RPMI7951 (cell line): ENCODE measurements at places on chromosomes 12 and 14. TPM values are rescaled to one million over a fixed set of nuclear protein-coding genes. Genes with fewer than 3 reads are reported as not detected.

Gene ACRBP
- total RNA-seq, result 0.48 TPM in 1 of 2 replicates, not detected in the other

Gene GALNT6
- 18.5 and 31.3 TPM in 2 replicates for total RNA-seq

Gene STXBP6
- 14.9 and 18.7 TPM in 2 replicates for total RNA-seq

Gene CCDC175
- total RNA-seq, result not detected in 2 replicates

Gene HOXC5
- total RNA-seq, result 0.78 and 2.0 TPM in 2 replicates

Gene NGB
- not detected in 2 replicates for total RNA-seq

Gene TAS2R42
- total RNA-seq, result not detected in 2 replicates

Gene SAV1
- 13.5 and 16.5 TPM in 2 replicates for total RNA-seq

Gene CABP1
- 0.10 TPM in 1 of 2 replicates, not detected in the other for total RNA-seq

Gene BICD1
- 10.5 and 15.1 TPM in 2 replicates for total RNA-seq

DNA sequence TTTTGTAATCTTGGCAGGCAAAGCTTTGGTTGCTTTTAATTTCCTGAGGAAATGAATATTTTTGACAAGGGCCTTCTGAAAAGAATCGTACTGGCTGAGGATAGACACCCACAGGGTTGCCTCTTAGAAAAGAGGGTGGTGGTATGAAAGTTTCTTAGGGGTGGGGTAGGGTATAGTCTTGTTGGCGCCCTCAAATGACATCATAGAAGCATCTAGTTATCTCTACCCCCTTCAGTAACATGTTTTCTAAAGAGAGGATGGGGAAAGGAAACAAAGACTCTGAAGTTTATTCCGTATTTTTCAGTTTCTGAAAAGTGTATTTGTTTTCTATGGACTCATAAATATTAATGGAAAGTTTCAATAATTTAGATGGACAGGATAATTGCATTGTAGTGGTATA is 13.7 kb downstream of the PRKCH start:
- no peak for DNase-seq

- no peak for DNase-seq
These were observed 186.6 kb upstream of the PLEKHG7 start for GRCh38 chr12:92516277-92516600.

GRCh38 chr14:49769581-49770211 is 1.7 kb downstream of the KLHDC2 start:
- DNase-seq, result peak; percentile 10

- no peak for DNase-seq
These were observed 155.0 kb upstream of the C14orf180 start for GRCh38 chr14:104424406-104425072.

DNA sequence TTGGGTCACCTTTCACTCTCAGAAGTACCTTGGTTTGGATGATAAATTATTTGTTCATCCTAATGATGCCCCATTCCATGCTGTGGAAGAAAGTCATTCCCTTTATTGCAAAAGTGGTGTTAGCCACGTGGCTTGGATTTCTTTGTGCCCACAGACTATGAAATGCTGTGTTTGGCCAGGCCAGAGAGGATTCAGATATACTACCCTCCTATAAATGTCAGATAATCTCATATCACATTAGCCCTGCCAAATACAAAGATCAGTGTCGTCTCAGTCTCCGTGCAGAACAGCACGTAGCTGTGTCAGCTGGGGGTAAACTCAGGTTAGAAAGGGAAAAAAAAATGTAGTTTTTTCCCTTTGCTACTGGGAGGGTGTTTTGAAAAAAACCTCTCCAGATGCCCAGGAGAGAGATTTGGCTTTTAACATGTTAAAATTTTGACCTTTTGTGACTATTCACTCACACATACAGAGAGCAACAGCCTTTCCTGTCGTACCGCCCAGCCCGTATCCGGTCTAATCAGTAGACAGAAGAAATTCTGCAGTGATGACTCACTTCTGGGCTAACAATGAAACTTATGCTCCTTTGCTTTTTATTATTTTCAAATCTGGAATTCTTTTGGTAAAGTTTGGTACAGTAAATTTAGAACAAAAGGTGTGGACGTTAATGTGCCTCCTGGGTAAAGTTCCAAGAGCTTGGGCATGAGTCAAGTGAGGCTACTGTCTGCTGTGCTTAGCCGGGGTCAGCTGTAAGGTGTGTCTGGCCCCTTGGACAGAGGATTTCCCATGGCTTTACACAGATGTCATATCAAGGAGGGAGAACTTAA is 8.5 kb upstream of the PTPRB start:
- peak; percentile 97 for DNase-seq

DNA sequence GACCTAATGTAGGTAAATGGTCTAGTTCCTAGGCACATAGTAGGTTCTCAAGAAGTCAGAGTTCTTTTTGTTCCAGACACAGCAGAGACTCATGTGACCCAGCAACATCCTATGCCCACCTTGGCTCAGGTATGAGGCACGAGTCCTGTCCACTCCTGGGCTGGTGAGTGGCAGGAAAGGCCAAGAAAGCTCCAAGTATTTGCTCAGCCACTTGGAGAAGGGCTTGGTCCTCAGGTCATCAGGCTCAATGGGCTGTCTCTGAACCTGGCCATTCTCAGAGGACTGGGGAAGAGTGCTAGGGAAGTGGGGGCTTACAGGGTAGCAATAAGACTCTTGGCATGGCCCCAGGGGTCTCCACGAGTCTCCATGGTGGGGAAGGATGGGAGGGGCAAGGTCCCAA is 253.1 kb downstream of the NTF3 start:
- DNase-seq, result no peak

GRCh38 chr14:90495357-90496276 is 98.8 kb downstream of the CALM1 start:
- DNase-seq, result peak; percentile 64

DNA sequence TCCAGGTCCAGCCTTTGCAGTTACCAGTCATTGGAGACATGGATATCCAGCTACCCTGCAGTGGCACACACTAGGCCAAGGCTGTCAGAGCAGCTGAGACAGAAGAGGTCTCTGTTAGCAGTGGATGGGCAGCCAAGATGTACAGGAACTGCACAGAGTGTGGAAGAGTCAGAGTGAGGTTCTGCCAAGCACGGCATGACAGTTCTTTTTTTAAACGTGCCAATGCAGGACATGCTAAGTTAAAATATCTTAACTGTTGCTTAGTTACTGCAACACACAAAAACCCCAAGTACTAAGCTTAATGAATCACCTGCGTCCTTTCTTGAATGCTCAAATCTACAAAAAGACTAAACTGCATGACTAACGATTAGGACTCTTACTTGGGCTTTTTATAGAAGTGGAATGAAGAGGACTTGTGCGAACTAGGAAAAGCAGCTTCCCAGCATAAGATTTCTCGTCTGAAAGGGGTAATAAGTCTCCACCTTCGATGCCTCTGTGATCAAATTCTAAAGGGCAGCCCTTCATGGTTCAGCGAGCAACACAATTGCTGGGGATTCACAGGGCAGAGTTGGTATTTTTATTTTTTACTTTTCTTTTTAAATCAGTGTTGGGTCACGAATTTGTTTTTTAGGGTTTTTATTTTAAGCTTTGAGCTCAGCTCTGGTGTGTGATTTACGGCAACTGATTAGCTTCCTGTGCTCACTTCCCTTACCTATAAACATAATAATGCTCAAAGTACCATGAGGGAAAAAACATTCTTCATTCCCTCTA is 20.6 kb downstream of the MAPK1IP1L start:
- DNase-seq, result peak; percentile 92

GRCh38 chr12:16175840-16176239 is 101.6 kb downstream of the SLC15A5 start:
- DNase-seq, result no peak

- DNase-seq, result no peak
These were observed 8.8 kb downstream of the SUSD6 start for GRCh38 chr14:69620211-69620611.

DNA sequence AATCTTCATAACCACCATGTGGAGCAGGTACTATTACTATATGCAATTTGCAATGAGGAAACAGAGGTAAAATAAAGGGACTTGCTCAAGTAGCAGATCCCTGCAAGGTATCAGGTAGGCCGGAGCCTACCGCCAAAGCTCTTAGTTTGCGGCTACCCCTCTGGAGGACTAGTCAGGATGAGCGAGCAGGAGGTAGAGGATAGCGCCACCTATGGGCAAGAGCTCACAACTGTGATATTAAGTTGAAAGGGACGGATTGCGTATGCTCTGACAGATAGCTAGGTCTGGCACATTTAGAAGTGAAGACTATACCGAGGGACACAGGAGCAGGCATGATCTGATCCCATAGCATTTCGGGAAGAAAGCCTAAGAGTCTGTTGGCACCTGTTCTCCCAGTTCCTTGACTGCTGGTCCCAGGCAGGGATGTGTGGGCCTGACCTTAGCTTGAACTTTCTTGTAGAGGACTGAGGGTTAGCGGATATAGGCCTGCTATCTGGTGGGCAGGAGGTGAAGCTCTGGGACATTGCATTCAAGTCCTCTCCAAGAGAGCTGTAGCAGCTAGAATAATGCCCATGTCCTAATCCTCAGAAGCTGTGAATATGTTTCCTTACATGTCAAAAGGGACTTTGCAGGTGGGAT is 48.0 kb downstream of the SLC17A8 start:
- DNase-seq, result no peak

- no peak for DNase-seq
These were observed 11.5 kb downstream of the AK7 start for GRCh38 chr14:96403409-96403808.

DNA sequence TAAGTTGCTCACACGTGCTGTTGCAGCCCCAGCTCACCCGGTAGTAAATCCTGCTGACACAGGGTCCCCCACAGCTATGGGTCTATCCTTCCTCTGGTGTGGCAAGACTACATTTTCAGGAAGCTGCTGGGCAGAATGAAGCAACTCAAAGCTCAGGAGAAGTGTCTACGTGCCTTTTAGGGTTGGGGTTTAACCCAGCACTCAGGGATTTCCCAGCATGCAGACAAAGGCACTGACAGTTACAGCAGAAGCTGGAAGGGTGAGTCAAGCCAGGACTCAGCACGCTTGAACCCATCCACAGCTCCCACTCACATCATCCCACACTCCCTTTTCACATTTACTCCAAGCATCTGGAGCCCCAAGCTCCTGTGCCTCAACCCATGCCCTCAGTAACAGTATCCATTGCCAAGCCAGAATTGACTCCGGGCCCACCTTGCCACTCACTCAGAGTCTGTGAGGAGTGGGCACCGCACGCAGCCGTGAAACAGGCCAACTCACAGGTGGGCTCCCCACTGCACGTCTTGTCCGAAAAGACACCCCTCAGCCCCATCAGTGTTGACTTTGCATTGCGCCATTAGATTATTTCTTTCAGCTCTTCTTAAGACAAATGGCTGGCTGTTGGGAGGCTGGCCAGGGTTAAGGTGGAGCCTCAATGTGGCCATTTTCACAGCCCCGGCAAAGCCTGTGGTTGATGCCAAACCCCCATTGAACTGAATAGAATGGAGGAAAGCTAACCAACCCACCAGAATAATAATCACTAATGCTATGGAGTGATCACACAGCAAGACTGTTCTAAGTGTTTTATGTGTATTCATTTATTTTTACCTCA is 59.6 kb downstream of the ZFP36L1 start:
- no peak for DNase-seq

- peak; percentile 11 for DNase-seq
These were observed 481.8 kb downstream of the TMEM117 start for GRCh38 chr12:44317651-44318126.

DNA sequence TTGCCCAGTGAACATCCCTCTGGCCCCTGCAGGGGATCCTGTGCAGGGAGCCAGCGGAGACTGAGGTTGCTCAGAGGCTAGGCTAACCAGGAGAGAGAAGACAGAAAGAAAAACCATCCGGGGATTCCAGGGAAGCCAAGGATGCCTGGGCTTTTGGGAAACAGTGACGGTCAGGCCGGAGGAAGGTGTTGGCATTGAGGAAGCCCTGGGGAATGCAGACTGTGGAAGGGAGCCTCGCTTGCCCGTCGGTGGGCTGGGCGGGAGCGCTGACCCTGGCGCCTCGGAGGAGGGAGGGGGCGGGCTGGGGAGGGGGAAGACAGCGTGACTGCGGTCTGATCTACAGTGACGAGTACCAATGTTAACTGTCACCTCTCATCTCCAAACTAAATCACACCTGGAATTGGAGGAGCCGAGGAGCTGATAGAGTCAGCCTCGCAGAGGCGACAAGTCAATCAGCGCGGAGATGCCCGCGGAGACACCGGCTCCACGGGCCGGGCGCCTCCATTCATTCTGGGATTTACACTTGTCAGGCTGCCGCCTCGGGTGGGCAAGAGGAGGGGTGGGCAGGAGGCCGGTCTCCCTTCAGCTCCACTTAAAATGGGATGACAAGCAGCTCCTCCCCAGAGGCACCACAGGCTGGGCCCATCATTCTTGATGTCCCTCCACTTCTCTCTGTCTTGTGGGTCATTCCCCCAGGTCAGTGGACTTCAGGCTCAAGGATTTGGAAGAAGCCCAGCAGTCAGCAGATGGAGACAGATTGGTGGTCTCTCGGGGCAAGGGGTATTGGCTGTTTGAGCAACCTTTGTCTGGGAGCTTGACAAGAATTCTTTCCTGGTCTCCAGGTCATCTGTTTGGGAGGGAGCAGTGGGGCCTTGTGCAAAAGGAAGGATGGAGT is 20.4 kb upstream of the GPATCH2L start:
- DNase-seq, result no peak

DNA sequence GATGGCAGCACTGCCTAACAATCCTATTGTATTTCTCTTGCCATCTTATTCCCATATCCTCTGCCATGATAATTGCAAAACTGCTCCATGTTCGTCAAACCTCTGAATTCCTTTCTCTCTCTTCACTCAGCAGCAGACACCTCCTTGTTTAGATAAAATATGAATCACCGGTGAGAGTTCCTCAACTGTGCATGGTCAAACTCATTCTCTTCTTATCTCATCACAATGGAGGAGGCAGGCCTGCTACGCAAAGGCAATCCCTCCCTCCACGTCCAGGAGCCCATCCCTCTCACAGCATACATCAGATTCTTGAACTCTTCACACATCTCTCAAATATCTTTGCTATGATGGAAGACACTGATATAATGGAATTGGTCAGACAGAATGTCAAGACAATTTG is 90.1 kb upstream of the DAAM1 start:
- DNase-seq, result peak; percentile 59

- DNase-seq, result peak; percentile 6
These were observed 27.5 kb upstream of the DENND5B start for GRCh38 chr12:31618228-31619025.

GRCh38 chr14:105492031-105492970 is 1.3 kb downstream of the TEDC1 start:
- DNase-seq, result no peak

GRCh38 chr12:132619386-132620112 is 973 bp downstream of the P2RX2 start:
- DNase-seq, result no peak

- peak; percentile 73 for DNase-seq
These were observed 3.4 kb downstream of the GPR84 start for GRCh38 chr12:54360717-54361456.

DNA sequence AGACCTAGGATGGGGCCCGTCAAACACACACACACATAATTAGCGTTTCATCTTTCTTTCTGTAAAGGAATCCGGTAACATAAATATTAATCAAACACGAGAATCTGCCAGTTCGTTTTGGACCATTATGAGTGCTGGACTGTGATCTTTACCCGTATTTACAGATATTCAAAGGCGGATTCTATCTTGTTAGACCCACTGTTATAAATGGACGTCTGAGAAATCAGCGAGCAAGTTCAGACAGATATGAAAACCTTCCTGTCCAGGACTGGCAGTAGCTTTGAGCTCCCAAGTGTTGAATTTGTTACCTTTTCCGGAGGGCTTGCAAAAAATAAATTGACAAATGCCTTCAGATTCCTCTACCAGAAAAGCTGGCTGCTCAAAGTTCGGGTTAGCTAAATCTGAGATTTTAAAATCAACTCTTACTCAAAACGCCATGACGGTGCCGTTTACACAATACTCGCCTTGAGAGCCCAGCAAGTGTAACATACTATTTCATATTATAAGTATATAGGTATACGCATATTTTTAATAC is 27.6 kb downstream of the BCL11B start:
- no peak for DNase-seq

GRCh38 chr12:1876086-1876485 is 42.4 kb downstream of the CACNA2D4 start:
- DNase-seq, result no peak
